ENCODE measurements at places on chromosomes 12 and 14.
A peak's percentile ranks its signal among the peaks of the same experiment; 100 is the strongest.

DNA sequence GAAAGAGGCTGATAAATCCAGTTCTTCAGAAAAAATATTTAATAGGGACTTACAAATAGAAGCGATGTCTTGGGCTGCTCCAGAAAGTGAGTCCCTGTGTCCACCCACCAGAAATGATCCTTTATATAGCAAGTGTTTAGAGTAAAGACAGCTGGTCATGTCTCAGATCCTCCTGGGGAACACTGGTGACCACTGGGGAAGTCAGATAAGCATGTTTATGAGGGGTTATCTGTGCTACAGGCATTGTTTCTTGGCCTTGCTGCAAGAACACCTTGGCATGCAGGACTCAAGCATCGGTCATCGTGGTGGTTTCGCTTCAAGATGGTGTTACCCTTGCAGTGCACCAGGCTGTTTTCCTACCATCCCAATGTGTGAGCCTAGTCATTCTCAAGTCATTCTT, 27.2 kb downstream of the CPM start:
- DNase-seq = no peak

GRCh38 chr14:55309154-55309553, 37.9 kb downstream of the FBXO34 start:
- DNase-seq = no peak

DNA sequence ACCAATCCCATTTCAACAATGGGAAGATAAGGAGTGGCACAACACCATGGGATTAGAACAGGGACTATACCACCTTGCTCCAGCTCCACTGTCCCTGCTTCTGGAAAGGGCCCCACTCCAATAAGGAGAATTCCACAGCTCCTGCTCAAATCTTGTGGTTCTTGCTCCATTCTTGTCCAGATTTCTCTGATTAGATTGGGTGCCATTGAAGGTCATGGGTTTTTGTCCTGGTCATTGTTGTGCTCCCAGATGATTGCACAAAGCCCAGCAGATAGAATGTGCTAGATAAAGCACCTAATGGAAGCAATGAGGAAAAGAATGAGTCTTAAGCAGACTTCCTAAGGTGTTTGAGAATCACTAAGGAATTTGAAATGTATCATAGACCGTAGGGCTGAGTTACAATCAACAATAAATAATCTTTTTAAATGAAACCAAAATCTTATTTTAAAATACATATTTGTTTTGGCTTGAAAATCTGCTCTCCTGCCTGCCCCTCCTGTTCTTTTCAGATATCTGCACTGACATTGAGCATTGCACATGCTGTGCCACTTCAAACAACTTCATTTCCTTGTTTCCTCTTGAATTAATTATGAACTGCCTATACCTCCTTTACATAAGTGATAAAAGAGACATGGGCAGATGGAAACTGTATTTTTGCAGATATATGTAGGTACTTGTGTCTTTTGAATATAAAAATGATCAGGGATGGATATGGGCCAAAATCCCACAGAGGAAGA, 115.9 kb downstream of the FGD4 start:
- DNase-seq = no peak

- no peak for DNase-seq
These were observed 2.5 kb upstream of the PLEKHD1 start for GRCh38 chr14:69481815-69482568.

DNA sequence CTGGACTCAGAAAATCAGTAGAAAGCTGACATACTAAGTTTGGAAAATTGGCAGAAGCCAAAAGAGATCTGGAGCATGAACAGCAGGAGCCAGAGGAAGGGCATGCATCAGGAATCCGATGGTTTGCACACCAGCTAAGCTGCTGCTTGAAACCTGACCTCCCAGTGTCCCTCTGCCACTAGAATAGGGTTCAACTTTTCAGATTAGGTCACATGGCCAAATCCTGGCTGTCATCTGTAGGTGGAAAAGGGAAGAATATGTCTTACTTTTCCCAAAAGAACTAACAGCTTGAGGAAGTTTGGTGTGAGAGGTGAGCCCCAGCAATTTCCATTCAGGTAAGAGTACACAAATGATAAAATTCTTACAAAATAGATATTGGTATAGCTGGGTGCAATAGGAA, 732.6 kb downstream of the RERGL start:
- DNase-seq = no peak

DNA sequence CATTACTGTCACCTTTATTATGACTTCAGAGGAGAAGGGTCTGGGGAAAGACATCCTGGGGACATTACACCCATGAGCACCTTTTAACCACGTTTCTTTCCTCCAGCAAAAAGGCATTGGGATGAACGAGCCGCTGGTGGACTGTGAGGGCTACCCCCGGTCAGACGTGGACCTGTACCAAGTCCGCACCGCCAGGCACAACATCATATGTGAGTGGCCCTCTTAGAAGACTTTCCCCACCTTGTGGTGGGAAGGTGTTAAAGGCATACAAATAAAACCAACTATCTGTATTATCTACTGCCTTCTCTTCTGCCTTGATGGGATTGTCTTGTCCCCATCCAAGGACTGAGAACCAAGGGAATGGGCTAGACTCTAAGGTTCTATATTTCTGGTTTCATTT, 6.0 kb downstream of the PSMD9 start:
- DNase-seq = no peak

DNA sequence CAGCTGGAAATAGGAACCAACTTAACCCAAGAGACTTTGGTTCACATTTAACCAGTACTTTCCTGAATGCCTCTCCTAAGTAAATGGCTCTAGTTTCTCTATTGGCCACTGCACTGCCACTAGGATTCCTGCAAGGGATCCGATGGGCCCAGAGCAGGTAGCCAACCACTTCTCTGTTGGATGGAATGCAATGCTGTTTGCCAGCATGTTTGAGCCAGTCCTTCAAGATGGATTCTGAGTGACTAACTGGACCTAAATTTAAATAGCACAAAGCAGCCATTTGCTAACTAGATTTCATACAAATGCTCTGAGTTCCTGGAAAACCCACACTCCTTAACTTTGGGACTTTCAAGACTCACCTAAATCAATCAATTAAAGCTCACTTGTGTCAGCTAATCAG, 9.5 kb upstream of the CLEC2D start:
- DNase-seq = no peak

GRCh38 chr12:105072888-105073488, 11.3 kb downstream of the ALDH1L2 start:
- DNase-seq = no peak

DNA sequence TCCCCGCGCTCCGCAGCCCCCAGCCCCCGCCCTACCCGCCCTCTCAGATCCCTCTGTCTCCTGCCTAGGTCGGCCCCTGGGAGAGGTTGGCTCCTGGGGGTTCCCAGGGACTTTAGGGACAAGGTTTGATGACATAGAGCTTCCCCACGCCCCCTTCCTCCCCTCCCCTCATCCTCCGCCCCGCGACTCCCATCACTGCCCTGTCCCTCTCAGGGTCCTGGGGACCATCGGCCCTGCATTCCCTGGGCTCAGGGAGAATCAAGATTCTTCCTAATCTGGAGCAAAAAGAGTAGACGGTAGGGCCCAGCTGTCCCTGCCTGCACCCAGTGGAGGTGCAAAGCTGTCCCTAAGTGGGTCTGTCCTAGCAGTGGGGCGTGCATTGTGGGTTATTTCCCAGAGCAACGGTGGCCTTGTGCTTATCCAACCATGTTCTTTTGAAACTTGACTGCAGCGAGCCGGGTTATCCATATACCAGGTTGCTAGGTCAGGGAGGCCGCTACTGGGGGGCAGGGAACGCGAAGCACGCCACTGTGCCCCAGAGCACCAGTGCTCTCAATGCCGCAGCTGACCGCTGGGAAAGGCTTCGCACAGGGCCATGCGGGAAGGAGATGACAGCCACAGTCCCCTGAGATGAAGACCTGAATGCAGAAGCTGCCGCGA, 124.4 kb upstream of the PRMT8 start:
- DNase-seq = no peak

DNA sequence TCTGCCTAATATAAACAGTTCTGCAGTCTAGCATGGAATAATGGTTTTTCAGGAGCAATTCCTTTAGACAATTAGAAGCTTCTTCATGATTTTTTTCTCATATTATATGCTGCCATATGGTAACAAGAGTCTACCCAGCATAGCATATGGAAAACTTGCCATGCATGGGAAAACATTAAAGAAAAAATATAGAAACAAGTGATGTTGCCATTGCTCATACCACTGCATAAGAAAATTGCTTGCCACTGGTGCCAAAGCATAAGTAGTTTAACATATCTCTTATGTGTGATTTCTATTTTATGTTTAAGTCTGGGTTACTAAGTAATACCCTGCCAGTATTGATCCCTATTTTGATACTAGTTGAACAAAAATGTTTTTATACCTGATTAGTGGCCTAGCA, 171.2 kb downstream of the CCDC59 start:
- DNase-seq = no peak

DNA sequence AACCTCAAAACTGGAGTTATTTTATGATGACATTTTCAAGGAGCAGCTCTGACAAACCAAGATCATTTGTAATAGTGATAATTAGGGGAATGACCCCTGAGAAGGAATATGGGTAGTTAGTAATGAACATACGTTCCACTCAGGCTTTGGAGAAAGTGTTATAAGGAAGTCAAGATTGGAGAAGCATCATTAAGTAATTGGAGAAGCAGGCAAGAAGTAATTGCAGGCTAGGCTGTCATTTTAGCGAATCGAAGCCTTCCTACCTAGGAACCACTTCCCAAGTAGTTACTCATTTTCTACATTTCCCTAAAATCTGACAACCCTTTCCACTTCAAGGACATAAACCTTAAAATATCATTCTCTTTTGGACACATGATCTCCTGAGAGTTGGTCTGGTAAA, 1.2 kb downstream of the EDDM3B start:
- DNase-seq = no peak

- DNase-seq = no peak
These were observed 268.3 kb upstream of the CPNE8 start for GRCh38 chr12:39173726-39174125.

DNA sequence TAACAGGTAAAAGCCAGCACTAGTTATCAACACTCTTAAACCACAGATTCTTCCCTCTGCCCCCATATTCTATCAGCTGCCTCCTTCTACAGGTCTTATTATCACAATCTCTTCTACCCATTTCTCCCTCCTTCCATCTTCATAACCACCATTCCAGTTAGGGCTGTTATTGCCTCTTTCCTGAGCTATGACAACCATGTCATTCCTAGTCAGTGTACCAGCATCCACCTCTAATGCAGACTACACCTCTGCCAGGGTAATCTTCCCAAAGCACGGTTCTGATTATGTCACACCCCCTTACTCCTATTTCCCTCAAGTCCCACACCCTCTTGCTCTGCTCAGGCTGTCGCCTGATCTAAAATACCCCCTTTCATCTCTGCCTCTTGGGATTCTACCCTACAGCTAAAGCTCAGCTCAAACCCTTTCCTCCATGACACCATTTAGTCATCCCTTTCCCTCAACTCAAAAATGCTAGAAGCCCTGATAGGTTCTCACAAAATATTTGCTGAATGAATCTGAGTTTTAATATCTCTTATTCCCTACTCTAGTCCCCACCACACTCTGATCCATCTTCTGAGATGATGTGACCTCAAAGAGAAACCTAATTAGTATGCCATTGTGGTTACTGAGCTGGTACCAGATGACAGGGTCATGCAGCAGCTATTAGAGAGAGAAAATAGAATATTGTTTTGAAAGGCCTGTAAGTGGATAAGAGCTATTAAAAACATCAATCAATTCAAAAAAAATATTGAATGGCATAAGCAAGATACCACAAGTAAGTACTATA, 11.7 kb downstream of the RACGAP1 start:
- no peak for DNase-seq

- DNase-seq = no peak
These were observed 54.6 kb downstream of the ADGRD1 start for GRCh38 chr12:131008131-131008912.

- no peak for DNase-seq
These were observed 154.9 kb downstream of the FSCB start for GRCh38 chr14:44352201-44352600.

- no peak for DNase-seq
These were observed 43.6 kb downstream of the NOVA1 start for GRCh38 chr14:26554069-26554772.

GRCh38 chr12:121538699-121539061, 42.1 kb downstream of the KDM2B start:
- DNase-seq = no peak

GRCh38 chr14:83594874-83595273, 1935.1 kb upstream of the FLRT2 start:
- no peak for DNase-seq

- DNase-seq = no peak
These were observed 8.4 kb downstream of the DAD1 start for GRCh38 chr14:22580625-22581024.

- DNase-seq = no peak
These were observed 1.0 kb downstream of the ZDHHC22 start for GRCh38 chr14:77140359-77141213.

- DNase-seq = peak; percentile 61
These were observed 3.0 kb downstream of the ARG2 start for GRCh38 chr14:67622675-67623074.

- DNase-seq = no peak
These were observed 189.6 kb upstream of the RPL10L start for GRCh38 chr14:46840944-46841720.

DNA sequence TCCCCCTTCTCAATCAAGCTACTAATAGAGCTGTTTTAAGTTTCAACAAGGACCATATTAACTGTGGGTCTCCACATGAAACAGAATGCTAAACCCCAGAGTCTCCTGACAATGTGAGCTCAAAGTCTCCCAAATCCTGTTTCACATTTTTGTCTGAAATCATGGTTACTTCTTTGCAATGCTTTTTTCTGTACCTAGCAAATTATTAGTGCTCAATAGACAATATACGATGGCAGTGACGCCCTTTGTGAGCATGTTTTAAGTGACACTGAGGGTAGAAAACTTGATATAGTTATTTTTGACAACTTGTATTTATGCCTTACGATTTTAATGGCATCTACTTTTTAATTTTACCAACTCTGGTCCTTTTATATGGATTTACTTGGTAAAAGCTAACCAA, 85.4 kb upstream of the SOX5 start:
- DNase-seq = no peak

GRCh38 chr12:69102856-69103255, 136.5 kb upstream of the CPSF6 start:
- no peak for DNase-seq

GRCh38 chr12:65086236-65086635, 34.9 kb downstream of the WIF1 start:
- no peak for DNase-seq

DNA sequence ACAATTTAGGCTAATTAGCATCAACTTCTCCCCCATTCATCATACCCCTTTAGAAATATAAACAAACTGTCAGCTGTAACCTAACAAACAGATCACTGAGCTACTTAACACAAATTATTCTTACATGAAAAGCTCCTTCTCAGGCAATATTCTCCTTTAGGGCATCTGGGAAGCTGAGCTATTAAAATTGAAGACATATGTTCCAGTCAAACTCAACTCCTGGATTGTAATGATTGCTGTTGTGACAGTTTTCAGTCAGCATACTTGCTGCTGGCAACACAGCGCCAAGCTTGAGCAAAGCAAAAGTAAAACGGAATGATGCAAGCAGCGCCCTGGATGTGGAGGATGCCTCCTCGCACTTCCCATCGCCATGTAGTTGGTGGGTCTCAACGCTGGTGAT, 82.4 kb downstream of the SLC25A21 start:
- DNase-seq = no peak

GRCh38 chr12:49340095-49340870, 3.3 kb upstream of the C1QL4 start:
- no peak for DNase-seq

Measured in T-helper 2 cell (primary cell).